ENCODE measurements at places on chromosomes 2 and 18.
A peak's percentile ranks its signal among the peaks of the same experiment; 100 is the strongest.

DNA sequence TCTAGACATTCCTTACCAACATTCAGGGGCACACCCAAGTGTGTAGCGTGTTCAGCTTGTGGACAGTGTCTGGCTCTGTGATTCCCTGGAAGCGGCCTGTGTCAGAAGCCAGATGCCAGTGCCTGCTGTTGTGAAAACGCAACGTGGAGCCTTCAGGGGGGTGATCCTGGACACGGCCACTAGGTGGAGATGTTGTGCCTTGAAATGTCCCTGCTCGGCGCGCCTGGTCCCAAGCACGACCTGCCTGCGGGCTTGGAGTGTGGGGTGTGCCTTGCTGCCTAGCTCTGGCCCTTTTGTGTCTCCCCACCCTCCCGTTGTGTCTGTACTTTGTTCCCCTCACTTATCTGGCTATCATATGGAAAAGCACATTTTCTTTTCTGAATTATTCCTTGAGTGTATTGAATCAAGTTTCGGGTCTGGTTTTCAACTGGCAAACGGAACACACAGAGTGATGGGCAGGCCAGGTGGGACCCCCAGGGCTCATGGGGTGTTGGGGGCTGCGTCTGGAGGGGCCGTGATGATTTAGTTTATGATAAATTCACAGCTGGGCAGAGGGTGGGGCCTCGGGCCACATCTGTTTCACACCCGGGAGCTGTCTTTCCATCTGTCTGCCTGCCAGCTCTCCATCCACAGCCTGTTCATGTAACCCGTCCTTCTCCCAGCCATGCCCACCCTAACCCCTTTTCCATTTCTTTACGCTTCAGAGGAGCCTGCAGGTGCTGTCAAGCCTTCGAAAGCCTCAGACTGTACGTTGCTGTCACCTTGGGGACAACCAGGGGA, 95.5 kb downstream of the DYSF start:
- DNase-seq = peak; percentile 43

GRCh38 chr2:2269989-2270562, 61.0 kb downstream of the MYT1L start:
- DNase-seq = no peak

DNA sequence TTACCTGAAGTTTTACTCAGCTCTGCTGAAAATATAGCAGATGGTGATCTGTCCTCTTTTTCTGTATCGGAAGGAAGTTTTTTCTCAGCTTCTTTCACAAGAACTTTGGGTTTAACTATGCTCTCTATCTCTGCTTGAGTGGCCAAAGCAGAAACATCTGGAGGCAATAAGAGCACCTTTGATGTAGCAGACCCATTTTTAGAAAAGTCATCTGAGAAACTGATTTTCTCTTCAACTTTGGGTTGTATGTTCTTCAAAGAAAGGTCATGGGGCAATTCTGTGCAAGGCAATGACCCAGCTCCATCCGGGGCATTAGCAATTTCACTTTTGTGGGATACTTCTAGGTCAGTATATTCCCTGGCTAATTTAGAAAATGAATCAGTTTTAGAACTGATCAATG, 25.2 kb downstream of the RTN4 start:
- no peak for DNase-seq

DNA sequence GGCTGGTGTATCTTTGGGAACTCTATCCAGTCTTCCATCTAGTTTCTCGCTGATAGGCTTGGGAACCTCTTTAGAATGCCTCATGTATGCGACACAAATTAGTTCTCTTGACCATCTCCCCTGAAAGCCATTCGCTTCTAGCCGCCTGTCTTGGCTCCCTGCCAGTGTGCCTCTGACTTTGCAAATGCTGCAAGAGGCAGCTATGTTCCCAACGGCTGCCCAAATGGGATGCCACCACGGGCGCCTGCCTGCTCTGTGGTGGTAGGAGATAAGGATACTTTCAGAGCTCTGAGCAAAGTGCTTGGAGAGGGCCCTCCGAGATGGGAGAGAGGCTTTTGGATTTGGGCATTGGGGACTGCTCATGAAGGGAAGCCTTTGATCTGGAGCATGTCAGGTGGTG, 77.7 kb upstream of the IGFBP5 start:
- DNase-seq = no peak

DNA sequence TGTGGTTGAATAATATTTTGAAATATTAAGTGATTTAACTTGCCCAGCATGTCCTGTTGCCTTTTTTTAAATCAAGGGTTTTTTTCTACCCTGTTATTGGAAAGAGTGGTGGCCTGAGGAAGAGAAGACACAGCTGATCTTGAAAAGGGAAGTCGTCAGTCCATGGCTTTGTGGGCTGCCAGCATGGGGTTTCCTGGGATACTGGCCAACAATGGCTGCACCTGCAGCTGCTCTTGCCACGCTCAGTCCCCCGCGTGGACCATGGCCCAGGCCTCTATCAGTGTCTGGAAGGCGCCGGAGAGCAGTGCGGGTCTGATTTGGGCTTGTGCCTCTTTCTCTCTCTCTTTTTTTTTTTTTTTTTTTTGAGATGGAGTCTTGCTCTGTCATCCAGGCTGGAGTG, 99.3 kb downstream of the ASB1 start:
- no peak for DNase-seq

DNA sequence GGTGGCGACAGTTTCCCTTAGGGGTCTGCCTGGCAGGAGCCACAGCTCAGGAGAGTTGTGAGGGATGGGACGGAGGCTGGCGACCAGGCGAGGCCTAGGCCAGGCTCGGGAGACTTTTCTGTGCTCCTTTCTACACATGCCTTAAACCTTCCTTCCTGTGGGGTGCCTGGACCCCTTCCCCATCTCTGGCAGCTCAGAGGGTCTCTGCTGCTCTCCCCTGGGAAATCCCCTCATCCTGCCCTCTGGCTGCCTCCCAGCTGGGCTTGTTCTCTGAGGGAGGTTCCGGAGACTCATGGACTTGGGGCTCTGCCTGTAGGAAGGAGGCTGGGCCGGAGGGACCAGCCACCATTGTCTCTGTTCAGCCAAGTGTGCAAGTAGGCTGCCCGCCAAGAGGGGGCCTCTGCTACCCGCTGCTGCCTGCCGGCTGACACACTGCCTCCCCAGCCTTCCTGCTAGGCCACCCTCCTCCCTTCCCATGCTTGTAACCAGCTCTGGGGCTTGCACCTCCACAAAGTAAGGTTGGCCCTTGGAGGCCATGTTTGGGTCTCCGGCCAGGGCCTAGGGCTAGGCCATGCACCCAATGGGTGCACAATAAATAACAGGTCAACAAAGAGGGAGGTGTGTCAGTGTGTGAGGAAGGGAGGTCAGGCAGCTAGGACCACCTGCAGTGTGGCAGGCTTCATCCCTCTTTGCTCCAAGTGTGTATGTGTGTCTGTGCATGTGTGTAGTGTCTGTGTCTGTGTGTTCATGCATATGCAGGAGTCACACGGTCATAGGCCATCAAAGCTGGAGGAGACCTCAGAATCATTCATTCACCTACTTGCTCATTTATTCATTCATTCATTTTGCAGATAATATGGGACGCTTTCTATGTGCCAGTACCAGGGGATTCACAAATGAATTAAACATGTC, 28.8 kb downstream of the PSD4 start:
- no peak for DNase-seq

GRCh38 chr2:82731824-82732223, 1727.3 kb downstream of the SUCLG1 start:
- no peak for DNase-seq

- no peak for DNase-seq
Measured at GRCh38 chr2:197838579-197838978, 34.2 kb downstream of the PLCL1 start.

GRCh38 chr2:108396845-108397244, 19.1 kb downstream of the SULT1C4 start:
- DNase-seq = no peak

DNA sequence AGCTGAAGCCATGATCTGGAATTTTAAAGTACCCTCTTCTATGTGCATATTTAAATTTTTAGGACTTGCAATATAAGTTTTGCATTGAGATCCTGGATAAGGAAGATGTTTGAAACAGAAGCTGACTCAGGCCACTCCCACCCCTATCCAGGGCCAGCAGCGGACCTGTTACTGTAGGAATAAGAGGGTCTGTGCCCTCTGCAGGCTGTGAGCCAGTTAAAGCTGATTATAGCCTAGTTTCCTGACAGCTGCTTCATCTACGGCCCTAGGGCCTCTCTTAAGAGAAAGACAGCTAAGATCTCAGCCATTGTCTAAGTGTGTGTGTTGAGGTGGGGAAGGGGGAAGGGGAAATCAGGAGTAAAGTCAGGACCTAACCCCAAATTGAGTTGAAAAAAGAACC, 234.0 kb downstream of the HAUS1 start:
- no peak for DNase-seq

GRCh38 chr2:76501641-76502040, 790.9 kb upstream of the GCFC2 start:
- no peak for DNase-seq

DNA sequence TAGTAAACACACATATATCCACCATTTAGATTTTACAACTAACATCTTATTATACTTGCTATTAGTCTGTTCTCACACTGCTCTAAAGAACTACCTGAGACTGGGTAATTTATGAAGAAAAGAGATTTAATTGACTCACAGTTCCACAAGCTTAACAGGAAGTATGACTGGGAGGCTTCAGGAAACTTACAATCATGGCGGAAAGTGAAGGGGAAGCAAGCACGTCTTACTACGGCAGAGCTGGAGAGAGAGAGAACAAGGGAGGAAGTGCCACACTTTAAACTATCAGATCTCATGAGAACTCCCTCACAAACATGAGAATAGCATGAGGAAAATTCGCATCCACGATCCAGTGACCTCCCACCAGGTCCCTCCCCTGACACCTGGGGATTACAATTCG, 240.7 kb downstream of the CAMKMT start:
- no peak for DNase-seq

- DNase-seq = no peak
Measured at GRCh38 chr2:72953976-72954375, 36.7 kb downstream of the EMX1 start.

- DNase-seq = no peak
Measured at GRCh38 chr2:95575857-95576256, 15.9 kb upstream of the TRIM43 start.

DNA sequence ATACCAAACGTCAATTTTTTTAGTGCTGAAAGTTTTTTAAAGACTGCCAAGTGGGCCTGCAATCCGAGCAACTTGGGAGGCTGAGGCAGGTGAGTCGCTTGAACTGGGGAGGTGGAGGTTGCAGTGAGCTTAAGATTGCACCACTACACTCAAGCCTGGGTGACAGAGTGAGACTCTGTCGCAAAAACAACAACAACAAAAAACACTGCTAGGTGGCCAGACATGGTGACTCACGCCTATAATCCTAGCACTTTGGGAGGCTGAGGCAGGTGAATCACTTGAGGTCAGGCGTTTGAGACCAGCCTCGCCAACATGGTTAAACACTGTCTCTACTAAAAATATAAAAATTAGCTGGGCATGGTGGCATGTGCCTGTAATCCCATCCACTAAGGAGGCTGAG, 202.8 kb upstream of the COPS8 start:
- DNase-seq = no peak

GRCh38 chr18:62420151-62420512, 95.0 kb downstream of the TNFRSF11A start:
- peak; percentile 15 for DNase-seq

- no peak for DNase-seq
Measured at GRCh38 chr2:220646424-220646823, 925.7 kb downstream of the EPHA4 start.

- no peak for DNase-seq
Measured at GRCh38 chr18:68991286-68991685, 193.4 kb downstream of the CCDC102B start.

DNA sequence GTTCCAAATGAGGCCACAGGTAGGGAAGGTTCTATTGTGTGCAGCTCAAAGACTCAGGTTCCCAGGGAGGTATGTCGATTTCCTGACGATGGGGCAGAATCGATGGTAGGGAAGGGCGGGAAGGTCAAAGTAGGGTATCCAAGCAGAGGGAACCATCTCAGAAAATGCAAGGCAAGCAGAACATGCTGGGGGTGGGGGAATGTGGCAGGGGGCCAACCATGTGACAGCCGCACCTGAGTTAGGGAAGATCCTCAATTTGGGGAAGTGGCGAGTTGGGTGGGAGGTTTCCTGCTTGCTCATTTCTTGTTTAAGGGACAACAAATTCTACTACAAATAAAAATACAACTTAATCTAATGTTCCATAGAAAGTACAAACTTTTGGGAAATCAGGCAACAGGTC, 21.7 kb upstream of the GRP start:
- DNase-seq = no peak

DNA sequence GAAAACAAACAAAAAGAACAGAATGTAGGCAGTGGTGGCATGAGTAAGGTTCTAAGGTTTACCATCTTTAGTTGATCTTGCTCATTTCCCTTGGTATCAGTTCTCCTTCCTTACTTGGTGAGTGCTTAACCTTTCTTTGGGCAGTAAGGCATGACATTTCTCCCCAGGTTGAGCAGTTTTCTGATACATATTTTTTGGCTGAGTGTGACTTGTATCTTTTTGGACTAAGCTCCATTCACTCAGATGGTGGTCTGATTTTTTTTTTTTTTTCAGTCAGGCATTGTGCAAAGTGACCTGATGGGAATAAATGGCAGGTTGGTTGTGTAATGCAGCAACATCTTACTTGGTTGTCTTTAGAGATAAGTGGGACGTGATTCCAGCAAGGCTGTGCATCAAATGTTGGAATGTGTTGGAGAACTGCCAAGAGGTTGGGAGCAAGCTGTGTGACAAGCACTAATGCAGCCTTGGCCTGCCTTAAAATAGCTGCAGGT, 15.1 kb downstream of the SPTBN1 start:
- DNase-seq = no peak

DNA sequence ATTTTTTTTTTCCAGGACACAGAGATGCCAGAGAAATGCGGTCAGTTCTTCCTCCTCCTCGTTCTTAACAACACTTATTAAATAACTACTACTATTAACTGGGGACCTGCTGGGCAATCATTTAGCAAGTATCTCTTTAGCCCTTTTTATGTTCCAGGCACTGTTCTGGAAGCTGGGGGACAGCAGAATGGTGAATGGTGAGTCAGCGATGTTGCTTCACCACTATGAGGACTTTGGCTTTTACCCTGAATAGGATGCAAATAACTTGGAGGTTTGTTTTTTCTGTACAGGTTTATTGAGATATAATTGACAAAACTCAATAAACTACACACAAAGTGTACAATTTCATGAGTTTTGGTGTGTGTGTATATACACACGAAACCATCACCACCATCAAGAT, 179.9 kb upstream of the MSH6 start:
- DNase-seq = no peak

- DNase-seq = no peak
Measured at GRCh38 chr2:8352989-8353388, 328.9 kb upstream of the ID2 start.

- DNase-seq = no peak
Measured at GRCh38 chr2:27717070-27717795, 53.5 kb downstream of the SLC4A1AP start.

DNA sequence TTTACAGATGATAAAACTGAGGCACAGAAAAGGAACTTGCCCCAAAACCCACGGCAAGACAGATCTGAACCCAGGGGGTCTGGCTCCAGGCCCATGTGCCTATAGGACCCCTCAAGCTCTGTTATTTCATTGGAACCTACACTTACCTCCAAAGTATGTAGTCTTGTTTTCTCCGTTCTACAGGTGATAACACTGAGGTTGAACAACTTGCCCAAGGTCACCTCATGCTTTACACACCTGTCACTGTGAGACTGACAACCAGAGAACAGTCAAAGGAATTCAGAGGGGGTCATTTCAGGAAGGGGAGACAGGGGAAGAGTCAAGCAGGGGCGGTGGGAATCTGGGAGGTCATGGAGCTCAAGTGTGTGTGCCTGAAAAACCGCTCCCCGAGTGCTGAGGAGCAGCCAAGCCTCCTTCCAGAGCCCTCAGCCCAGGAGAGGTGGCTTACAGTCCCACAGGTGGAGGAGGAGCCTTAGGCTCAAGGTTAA, 47.7 kb downstream of the SERTAD2 start:
- no peak for DNase-seq

All from stimulated activated CD4-positive, alpha-beta T cell treated with anti-CD3 and anti-CD28 coated beads, TNF-alpha, amount 100 ng/mL, for 4 hours (primary cell).